ENCODE measurements at places on chromosomes 12 and 14.

- DNase-seq: no peak
Measured at GRCh38 chr12:71958993-71959578, 20.4 kb downstream of the TPH2 start.

GRCh38 chr12:71904629-71905028 lies 34.0 kb upstream of the TPH2 start:
- DNase-seq: no peak

DNA sequence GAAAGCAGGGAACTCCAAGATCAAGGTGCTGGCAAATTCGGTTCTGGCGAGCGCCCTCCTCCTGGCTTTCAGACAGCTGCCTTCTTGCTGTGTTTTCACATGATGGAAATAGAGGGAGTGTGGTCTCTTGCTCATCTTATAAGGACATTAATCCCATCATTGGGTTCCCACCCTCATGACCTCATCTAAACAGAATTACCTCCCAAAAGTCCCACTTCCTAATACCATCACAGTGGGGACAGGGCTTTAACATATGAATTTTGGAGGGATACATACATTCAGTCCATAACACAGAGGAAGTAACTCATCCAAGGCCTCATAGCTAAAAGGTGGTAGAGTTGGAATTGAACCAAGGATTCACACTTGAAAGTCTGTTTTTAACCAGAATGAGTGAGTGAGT lies 28.6 kb downstream of the DYRK2 start:
- DNase-seq: no peak

DNA sequence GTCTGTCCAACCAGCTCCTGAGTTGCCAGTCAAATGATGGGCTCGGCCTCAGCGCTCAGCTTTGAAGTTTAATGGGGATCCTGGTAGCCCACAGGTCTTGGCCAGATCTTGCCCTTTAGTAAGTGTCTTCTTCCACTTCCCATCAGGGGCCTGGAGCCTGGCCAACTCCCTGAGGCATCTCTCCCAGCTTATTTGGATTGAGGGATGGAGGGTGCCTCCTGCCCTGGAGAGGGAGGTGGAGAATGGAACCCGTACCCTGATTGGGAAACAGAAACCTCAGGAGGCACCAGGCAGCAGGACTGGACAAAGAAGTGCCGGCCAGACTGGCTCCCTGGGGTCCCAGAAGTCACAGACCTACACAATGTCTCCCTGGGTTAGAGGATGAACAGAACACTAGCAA lies 40.5 kb upstream of the LTBP2 start:
- DNase-seq: no peak

GRCh38 chr12:52066346-52067080 lies 3.3 kb upstream of the ATG101 start:
- DNase-seq: no peak

- no peak for DNase-seq
Measured at GRCh38 chr12:10094646-10095395, 4.0 kb downstream of the CLEC1A start.

DNA sequence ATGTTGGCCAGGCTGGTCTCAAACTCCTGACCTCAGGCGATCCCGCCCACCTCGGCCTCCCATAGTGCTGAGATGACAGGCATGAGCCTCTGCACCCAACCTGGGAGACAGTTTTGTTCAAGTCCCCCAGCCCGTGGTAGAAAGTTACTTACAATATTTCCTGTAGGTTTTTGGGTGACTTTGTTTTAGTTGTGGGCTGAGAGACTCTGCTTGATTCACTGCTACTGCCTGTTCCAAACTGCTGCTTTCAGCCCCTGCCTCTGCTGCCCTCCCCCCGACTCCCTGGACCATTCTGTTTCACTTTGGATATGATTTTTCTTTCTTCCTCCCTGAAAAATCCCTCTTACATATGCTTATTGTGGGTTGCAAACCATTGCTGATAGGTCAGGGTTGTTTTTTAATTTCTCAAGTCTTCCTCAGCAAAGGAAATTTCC lies 13.4 kb upstream of the PCNX1 start:
- no peak for DNase-seq

- no peak for DNase-seq
Measured at GRCh38 chr12:32921397-32921796, 24.8 kb upstream of the PKP2 start.

DNA sequence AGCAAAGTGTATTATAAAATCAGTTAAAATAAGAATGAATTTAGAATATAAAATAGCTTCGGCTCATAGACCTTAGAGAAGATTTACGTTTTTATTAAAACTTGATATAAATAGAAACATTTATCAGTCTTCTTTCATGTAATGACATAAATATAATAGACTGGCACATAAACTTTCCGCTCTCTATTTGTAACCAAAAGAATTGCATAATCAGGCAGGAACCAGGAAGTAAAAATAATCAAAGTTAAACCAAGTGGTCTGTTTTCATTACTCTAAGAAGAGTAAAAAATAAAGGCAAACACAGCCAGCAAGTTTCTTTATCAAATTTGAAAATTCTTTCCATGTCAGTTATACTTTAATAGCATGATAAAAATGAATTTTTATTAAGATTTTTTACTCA lies 46.3 kb upstream of the ATP2A2 start:
- no peak for DNase-seq

DNA sequence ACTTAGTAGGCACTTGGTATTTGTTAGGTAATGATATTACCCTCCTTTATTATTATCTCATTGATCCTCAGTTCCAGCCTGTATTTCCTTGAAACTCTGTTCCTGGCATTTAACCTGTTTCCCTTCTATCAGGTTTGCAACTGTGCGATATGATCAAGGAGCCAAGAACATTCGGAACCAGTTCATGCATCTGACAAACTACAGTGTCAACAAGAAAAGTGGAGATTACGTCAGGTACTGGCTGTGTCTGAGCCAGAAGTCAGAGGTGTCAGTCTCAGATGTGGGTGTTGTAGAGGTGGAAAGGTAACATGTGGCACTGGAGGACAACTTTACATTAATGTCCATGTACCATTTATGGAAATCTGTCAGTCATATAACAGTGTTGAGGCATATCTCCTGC lies 56.7 kb downstream of the TTLL5 start:
- DNase-seq: no peak

GRCh38 chr12:3246253-3246652 lies 169.1 kb downstream of the TSPAN9 start:
- DNase-seq: no peak

DNA sequence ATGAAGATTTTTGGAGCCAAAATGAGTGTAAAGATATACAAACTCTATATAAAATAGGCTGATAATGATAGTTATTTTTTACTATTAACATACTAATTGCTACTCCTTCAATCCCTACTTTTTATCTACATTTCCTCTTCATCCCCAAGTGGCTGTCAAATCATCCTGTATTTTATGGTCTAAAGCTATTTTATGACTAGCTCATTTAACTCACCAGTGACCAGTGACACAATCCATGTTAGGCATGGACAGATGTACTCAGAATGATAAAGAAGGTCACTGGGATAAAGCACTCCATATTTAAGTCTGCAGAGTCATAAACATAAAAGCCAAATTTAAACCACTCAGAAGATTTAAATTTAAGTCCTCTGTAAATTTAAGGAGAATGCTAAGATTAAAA lies 183.0 kb downstream of the MED13L start:
- no peak for DNase-seq

GRCh38 chr12:121628536-121628935 lies 2.2 kb downstream of the ORAI1 start:
- no peak for DNase-seq

DNA sequence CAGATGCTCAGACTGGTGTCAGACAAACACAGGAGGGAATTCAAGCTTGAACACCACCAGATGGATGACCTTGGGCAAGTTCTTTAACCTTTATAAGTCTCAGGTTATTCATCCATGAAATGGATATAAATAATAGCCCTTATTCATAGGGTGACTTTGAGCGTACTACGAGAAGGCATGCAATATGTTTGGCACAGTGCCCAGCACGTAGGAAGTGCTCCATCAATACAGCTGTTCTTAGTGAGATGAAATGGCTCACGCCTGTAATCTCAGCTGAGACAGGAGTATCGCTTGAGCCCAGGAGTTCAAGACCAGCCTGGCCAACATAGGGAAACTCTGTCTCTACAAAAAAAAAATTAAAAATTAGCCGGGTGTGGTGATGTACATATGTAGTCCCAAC lies 84.8 kb upstream of the FICD start:
- no peak for DNase-seq

GRCh38 chr12:105084251-105085250 lies at the start of gene ALDH1L2:
Gene ALDH1L2 (minus strand): TSS chr12:105084458. CDS start chr12:105084436, 22 bp downstream.
- DNase-seq: no peak

GRCh38 chr12:106580671-106581508 lies 1.9 kb upstream of the RFX4 start:
- no peak for DNase-seq

GRCh38 chr12:5716976-5717375 lies 228.1 kb downstream of the ANO2 start:
- DNase-seq: no peak

- DNase-seq: no peak
Measured at GRCh38 chr12:6407236-6407954, 23.4 kb downstream of the LTBR start.

DNA sequence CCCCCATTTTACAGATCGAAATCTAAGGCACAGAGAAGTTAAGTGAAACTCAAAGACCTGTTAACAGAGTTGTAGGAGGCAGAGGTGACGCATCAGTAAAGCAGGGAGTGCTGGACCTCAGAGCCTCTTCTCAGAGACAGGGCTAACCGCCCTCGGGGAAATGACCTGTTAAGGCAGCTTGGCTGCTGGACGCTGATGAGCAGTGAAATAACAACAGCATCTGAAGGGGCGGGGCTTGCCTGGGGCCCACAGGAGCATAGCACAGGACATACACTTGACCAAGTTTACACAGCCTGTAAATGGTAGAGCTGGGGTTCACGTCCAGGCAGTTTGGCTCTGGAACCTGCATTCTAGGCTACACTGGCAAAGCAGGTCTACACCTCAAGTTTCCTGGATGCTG lies 39.3 kb downstream of the LRTM2 start:
- no peak for DNase-seq

GRCh38 chr12:99722690-99723486 lies 75.3 kb downstream of the GARIN6 start:
- no peak for DNase-seq

DNA sequence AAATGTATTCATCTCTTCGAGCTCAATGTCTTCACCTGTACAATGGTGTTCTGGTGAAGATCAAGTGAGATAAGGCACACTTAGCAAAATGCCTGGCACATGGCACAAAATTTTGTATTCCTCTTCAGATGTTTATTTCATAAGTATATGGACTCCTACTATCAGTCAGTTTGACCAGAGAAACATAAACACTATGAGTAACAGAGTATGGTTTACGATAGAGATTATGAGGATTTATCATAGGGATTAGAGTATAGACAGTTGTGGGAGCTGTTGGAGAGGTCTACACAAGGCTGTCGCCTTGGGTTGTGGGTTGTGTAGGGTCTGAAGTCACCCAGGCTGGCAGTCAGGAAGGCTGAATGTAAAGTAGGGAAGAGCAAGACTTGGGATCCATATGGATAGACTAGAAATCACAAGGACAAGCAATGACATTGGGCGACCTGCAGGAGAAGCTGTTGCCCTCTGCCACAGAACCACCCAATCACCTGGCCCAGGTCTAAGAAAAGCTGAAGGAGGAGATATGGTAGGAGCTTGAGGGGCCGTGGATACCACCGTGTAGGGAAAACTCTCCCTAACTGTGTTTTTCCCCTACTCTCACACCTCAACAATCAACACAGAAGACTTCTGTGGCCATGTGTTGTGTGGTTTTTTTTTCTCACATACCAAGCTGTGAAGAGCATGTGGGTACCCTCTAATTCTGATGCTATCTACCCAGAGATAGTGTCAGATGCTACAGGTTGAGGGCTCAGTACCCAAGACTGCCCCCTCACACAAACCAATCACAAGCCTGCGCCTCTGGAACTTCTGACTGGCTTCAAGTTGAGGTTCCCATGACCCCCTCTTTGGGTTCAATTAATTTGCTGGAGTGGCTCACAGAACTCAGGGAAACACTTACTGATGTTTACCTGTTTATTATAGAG lies 27.2 kb upstream of the RESF1 start:
- DNase-seq: no peak

All from right renal cortex interstitium (tissue), 3 donors.